ENCODE measurements at places on chromosomes 16 and 17.

- no peak for DNase-seq
These were observed 95.2 kb upstream of the AXIN2 start for GRCh38 chr17:65656390-65657250.

DNA sequence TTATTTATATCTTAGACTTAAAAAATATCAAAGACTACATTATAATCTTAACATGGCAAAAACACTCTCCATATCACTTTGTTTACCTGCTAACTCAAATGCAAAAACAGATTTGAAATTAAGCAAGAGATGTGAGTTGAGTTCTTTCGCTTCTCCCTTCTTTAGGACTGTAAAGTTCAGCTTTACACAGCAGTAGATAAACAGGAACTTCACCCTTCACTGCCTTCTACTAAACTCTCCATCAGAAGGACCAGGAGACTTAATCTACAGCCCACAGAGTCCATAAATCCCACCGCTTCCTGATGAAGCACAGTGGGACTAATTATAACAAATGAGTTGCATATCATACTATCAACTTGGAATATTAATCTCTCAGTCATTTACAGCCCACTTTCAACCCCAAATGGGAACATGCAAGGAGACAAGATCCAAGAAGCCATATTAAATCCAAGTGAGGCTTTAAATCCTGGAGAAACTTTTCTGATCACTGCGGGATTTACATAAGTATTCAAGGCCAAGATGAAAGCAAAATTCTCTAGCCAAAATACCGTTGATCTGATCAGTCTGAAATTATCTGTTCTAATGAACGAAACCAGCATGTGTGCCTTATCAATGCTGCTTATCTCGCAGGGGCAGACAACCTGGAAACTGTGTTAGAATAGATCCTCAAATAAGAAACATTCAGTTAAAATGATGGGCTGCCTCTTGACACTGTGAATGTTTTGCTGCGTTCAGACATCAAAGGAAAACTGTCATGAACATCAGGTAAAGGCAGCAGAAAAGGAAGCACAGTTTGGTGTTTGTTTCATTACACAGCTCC, 1.6 kb downstream of the AMFR start:
- DNase-seq, result no peak

DNA sequence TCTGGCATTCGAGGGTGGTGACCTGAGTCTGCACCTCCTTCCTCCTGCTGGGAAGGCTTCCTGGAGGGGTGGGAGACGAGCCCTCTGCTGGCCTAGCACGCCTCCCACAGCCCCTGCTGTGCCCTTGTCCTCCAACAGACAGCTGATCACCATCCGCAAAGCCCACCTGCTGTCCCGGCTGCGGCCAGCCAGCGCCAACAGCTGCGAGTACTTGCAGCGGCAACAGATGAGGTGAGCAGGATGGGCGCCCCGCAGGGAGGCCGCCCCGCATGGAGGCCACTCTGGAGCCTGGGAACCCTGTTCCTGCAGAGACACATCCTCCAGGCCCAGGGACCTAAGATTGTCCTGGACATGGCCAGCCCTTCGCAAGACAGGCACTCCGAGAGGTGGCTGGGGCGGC, 21.6 kb downstream of the UBALD1 start:
- DNase-seq, result no peak

GRCh38 chr17:72142614-72143013, 21.8 kb downstream of the SOX9 start:
- no peak for DNase-seq

DNA sequence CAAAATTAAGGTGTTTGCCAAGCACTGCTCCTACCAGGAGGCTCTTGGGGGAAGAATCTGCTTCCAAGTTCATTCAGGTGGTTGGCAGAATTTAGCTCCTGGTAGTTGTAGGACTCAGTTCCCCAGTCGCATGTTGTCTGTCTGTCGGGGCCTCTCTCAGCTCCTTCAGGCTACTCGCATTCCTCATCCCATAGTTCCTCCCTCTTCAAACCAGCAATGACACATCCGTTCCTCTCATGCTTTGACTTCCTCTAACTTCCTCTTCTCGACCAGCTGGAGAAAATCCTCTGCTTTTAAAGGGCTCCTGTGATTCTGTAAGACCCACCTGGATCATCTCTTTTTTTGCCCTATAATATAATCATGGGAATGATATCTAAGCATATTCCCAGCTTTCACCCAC, 108.1 kb downstream of the PMP22 start:
- DNase-seq, result no peak

GRCh38 chr17:40058186-40058784, 4.1 kb upstream of the MED24 start:
- no peak for DNase-seq

- no peak for DNase-seq
These were observed 3.7 kb downstream of the ADAD2 start for GRCh38 chr16:84194470-84195200.

DNA sequence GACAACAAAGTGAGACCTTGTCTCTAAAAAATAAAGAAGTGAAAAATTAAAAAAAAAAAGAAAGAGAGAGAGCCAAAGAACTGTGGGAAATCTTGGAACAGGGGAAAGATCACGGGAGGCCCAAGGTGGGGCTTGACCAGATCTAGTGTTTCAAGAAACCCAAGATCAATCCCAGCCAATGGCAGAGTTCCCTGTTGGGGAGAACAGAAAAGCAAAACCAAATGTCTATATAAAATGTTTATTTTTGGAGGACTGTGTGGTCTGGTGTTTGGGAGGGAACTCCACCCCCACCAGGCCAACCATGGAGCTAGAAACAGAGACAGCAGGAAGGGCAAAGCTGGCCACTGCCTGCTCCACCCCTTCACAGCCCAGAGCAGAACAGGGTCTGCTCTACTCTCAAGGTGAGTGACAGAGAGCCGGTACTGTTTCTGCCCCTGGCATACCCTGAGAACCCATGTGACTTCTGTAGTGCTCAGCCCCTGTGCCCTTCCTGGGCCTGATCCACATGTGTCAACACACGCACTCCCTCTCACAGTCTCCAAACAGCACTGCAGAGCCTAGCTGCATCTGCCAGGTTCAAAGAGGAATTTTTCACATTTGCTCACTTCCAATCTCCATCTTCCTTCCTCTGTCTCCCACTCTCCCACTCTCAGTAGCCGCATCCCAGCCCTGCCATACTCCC, 3.7 kb downstream of the TMEM101 start:
- no peak for DNase-seq

DNA sequence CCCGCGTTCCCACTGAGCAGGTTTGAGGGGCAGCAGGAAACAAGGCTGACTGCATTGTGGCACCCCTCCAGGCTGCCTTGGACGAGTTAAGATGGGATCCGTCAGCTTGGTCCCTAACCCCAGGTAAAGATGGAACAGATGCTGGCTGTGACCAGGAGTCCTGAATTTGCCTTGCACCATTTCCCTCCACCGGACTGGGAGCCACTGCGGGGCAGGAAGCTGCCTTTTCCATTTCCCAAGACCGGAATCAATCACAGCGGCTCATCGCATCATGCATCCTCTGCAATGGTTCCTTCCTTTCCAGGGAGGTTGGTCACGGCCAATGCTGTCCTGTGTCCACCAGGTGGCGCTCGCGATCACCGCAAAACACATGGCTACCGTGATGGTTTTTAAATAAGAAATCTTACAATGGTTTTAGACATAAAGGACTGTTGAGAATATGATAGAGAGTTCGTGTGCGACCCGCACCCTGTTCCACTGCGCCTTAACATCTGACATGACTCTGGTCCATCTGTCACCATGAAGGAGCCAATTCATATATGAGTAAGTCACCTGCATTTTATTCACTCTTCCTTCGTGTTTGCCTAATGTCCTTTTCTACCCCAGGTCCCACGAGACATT, 6.8 kb upstream of the MEAK7 start:
- DNase-seq, result peak; percentile 73

- no peak for DNase-seq
These were observed 12.2 kb upstream of the FOXJ1 start for GRCh38 chr17:76153202-76153601.

DNA sequence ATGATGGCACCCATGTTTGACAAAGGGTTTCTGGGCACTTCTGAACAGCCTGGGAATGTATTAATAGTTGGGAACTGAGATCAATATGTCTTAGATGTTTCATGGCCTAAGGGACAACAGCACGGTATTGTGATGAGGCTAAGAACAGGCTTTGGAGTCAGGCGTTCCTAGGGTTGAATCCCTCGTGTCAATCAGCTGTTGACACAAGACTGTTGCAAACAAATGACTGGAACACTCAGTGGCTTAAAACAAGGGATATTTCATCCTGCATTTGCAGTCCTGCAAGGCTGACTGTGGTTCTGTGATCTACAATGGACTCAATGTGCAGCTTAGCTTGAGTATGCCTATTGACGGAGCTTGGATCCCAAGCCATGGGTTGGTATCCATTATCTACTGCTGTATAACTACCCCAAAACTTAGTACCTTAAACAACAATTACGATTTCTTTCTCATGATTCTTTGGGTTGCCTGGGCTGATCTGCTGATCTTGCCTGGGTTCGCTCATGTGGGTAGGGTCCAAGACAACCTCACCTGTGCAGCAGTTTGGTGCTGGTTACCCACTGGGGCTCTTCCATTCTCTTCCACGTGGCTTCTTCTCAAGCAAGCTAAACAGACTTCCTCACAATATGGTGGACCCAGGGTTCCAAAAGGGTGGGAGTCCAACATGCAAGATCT, 472.4 kb downstream of the SLC39A11 start:
- DNase-seq, result no peak

DNA sequence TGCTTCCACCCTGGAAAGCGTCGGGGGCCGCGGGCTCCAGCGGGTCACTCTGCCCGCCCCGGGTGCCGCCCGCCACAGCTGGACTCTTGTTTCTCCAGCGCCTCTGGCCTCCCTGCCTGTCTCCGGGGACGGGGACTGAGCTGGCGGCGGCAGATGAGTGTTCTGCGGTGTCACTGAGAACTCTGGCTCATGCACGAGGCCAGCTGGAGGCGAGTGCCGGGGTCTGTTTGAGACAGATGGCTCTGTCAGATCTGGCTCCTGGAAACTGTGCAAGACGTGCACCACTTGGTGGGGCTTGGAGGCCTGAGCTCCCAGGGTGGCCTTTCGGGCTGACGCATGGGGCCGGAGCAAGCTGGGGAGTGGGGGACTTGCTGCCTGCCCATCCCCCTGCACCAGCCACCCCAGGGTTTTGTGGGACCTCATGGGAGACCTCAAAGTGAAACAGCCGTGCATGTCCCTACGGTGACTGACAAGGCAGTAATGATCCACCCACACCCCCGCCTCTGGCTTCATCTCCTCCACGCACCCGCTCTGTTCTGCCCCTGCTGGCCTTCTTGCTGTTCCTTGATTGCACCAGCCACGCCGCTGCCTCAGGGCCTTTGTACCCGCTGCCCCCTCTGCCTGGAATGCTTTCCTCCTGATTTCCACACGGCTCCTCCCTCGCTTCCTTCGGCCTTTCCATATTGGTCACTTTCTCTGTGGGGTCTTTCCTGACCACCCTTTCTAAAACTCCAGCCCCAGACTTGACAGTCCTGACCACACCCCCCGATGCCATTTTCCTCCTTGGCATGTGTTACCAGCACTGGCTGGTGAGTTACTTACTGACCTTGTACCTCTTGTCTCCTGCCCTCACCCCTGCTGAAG, 174.9 kb upstream of the CIBAR2 start:
- no peak for DNase-seq

DNA sequence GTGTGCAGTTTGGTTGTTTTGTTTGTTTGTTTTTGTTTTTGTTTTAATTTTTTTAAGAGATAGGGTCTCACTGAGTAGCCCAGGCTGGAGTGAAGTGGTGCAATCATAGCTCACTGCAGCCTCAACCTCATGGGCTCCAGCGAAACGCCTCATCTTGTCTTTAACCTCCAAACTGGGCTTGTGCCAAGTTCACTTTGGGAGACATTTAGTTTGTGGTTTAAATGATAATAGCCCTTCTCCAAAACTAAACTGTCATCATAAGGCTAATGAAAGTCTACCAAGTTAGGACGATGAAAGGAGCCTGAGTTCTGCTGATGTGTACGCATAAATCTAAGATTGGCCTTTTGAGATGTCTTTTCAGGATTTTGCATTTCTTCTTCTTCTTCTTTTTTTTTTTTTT, 6.5 kb upstream of the CARD14 start:
- no peak for DNase-seq

DNA sequence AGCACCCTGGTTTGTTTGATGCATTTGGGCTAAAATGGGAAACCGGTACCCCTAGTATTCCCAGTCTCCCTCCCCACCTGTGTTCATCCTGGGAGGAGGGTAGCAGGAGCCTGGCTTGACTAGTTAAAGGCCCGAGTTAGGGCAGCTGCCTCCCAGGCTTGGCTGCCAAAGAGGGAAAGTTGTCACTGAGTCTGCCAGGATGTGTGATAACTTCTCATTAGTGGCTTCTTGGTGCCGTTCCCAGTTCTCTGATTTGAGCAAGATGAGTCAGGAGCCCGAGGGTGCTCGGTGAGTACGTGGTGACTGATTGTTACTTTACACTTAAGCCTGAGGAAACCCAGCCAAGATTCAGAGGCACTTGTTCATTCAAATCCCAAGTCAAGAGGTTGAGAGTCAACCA, 2.5 kb downstream of the KRT32 start:
- DNase-seq, result no peak

GRCh38 chr17:65433592-65433991, 127.9 kb downstream of the AXIN2 start:
- no peak for DNase-seq

GRCh38 chr16:2244926-2245795, 6.2 kb downstream of the ECI1 start:
- DNase-seq, result no peak

- no peak for DNase-seq
These were observed 116.6 kb upstream of the C17orf78 start for GRCh38 chr17:37259030-37259735.

DNA sequence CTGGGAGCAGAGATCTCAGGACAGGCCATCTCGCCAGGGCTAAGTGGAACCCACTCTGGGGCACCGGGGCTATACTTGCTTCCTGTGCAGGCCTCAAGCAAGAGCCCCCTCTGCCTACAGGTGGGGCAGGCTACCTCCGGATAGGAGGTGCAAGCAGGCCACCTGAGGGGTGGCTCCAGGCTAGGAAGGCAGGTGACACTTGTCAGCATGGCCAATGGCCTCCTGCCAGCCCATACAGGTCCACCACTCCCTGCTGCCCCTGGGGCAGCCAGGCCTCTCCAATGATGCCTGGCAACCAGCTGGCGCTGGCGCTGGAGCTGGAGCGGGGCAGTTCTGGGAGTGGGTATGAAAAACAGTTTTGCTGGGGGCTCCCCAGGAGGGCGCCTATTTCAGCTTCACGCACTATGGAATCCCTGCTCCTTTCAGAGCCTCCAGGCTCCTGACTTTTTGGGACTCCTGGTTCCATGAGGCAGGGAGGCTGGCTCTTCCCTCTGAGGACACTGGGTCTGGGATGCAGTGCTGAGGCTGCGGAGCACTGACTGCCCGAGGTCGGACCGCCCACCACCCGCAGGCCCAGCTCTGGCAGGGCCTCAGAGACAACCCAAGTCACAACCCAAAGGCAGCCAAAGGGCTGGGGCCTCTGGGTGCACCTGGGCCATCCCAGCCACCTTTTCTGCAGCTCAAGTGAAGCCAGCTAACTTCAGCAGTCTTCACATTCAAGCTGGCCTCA, 8.4 kb upstream of the SREBF1 start:
- no peak for DNase-seq

GRCh38 chr17:15361151-15361550, 19.8 kb upstream of the TEKT3 start:
- DNase-seq, result no peak

GRCh38 chr16:1612320-1613111, at the start of gene CRAMP1:
CRAMP1 (plus strand) TSS chr16:1612360; CDS start chr16:1614640, 2,280 bp downstream.
- no peak for DNase-seq

Measured in GOT3 (cell line).